Epithelial cell of esophagus (primary cell): ENCODE measurements at places on chromosomes 11 and 22.

GRCh38 chr11:124219126-124219525, 21.8 kb upstream of the OR8G1 start:
- DNase-seq: peak; percentile 59

DNA sequence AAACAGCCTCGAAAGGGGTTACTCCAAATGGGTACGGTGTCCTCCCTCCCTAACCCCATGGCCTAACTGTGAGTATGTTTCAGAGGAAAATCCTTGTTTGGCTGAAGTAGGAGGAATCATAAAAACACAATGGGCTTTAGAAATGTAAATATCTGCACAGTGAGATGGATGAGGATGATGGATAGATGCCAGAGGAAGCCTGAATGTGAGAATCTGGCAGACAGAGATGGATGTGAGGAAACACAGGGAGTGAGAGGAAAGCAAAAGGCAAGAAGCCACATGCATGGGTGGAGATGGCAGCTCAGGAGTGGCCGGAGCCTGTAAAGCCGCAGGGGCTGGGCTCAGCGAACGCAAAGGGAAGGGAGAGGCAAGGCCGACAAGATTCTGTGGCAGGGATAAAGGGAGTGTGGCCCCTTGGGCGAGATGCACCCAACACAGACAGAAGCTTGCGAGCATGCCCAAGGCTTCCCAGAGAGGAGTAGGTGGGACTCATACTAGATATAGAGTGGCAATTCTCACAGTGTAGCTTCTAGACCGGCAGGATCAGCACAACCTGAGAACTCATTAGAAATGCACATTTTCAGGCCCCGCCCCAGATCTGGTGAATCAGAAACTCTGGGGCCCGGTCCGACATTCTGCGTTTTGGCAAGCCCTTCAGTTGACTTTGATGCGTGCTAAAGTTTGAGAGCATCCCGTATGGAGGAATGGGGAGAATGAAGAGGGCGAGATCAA, 237.3 kb upstream of the CADM1 start:
- DNase-seq: no peak

DNA sequence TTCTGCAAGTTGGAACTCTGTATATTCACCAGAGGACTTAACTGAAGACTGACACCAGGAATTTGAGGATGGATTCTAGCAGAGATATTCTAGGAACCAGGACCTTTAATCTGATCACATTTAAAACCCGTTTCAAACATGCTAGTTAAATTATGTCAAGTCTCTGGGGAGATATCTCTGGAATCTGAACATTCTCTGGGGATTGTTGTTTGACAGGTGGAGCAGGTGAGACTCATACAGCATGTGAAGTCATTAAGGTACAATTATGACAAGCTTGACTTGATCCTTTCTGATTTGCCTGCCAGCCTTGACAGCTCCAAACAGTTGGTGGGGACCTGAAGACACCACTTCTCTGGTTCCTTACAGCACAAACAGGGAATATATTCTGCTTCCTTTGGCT, 100.3 kb downstream of the FAT3 start:
- DNase-seq: peak; percentile 20

GRCh38 chr11:64597671-64598101, 6.7 kb downstream of the SLC22A12 start:
- no peak for DNase-seq

DNA sequence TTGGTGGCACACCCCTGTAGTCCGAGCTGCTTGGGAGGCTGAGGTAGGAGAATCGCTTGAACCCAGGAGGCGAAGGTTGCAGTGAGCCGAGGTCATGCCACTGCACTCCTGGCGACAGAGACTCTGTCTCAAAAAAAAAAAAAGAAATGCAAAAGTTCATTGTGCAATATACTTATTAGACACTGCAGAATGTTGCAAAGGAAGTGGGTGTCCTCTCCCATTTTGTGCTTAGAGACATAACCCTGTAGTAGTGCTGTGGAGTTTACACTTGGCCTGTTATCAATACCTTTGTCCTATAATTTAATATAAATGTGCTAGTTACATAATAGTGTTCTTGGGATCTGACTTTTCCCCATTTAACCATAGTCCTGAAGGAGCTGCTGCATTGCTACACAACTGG, 9.4 kb downstream of the BCL2L13 start:
- no peak for DNase-seq

DNA sequence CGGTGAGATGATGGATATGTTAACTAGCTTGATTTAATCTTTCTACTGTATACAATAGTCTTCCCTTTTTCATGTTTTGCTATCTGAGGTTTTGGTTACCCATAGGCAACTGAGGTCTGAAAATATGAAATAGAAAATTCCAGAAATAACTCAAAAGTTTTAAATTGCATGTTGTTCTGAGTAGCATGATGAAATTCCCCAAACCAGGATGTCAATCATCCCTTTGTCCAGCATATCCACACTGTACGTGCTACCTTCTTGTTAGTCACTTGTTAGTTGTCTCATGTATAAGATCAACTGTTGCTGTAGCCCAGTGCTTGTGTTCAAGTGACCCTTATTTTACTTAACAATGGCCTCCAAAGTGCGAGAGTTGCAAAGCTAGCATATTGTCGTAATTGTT, 21.2 kb upstream of the OR10W1 start:
- DNase-seq: no peak

- no peak for DNase-seq
Measured at GRCh38 chr11:34331736-34332135, 26.1 kb downstream of the ABTB2 start.

- DNase-seq: no peak
Measured at GRCh38 chr11:13944911-13945425, 17.6 kb upstream of the SPON1 start.

DNA sequence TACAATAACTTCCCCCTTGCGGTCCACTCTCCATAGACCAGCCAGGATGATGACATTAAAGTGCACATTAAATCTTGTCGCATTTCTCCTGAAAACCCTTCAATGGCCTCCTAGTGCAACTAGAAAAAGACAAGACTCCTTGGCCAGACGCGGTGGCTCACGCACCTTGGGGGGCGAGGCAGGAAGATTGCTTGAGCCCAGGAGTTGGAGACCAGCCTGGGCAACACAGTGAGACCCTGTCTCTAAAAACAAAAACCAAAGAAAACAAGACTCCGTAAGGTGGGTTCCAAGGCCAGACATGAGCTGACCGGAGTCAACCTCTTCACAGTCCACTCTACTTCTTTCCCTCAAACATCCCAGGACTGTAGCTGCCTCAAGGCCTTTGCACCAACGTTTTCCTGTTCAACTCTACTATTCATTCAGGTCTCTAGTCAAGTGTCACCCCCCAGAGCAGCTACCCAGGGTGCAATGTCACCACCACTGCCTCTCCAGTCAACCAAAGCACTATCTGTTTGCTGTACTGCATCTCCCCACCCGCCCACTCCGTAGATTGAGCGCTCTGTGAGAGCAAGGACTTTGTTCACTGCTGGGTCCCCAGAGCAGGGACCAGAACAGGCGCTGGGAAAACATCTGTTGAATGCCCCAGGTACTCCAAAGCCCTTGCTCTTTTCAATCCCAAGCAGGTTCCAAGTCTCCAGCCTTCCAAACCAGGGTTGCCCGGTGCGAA, 739 bp downstream of the ZMAT5 start:
- DNase-seq: peak; percentile 14
